ENCODE measurements at places on chromosomes 2 and 18.

GRCh38 chr2:133123393-133123792 is 444.9 kb downstream of the NCKAP5 start:
- DNase-seq: no peak

GRCh38 chr2:239239607-239240413 is 161.0 kb downstream of the HDAC4 start:
- DNase-seq: no peak

GRCh38 chr2:196356332-196356731 is 185.0 kb upstream of the STK17B start:
- DNase-seq: peak; percentile 16

GRCh38 chr2:150480971-150481830 is 6.3 kb downstream of the RND3 start:
- peak; percentile 39 for DNase-seq

DNA sequence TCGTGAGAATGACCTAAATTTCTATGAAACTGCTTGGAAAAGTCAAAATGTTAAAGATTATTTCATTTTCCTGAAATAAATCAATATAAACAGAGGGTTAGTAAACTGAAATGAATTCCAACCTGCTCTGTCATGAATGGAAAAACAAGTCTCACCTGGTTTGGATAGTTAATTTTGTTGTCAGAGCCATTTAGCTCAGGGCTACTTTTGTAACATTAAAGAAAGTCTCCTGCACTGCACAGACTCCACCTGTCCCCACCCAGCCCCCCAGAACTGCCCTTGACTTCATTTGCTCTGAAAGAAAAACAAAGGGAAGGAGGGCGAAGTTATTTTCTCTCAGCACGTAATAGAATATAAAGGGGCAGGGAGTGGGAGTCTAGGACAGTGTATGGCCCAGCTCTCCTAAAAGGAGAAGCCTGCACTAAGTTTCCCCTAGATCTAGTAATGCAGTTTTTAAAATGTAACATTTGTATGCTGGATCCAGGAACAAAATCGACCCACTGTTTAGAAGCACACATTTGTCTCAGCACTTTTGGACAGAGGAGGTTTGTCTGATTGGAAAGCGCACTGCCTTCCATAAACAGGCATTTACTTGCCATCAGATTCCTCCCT is 54.2 kb upstream of the ACSL3 start:
- no peak for DNase-seq

GRCh38 chr2:232875256-232876121 is 5.4 kb downstream of the SNORC start:
- no peak for DNase-seq

DNA sequence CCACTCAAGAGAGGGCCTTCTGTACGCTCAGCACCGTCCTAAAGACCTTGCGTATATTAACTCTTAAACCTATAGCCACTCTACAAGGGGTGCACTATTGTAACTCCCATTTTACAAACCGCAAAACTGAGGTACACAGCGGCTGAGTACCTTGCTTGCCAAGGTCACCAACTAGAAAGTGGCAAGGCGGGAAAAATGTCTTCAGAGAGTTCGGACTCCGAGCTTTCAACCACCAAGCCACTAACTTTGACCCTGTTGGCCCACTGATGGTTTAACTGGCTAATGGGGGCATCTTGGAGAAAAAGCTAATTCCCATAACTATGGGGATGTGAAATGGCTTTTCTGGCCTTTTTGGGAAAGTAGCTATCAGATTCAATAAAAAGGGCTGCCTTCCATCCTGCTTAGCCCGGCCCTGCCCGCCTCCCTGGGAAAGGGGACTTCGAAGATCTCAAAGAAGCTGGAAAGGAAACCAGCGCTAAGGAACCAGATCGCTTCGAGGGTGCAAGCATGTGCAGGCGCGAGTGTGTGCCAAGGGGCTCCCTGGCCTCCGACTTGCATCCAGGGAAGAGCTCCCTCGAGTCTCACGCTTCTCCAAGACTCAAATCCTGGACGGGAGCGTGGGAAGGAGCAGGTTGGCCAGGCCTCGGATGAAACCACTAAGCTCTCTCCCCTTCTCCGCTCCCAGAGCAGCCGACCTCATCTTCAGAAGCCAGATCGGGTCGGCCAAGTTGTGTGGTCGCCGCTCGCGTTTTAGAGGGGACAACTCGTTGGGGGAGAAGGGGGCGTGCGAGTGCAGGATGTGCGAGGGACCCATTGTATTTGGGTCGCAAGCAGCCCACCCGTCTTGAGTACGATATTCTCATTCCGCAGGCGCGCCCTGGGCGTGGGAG is 2.2 kb upstream of the SP5 start:
- no peak for DNase-seq

- no peak for DNase-seq
Observed at GRCh38 chr2:117502121-117502520, 312.4 kb upstream of the DDX18 start.

- no peak for DNase-seq
Observed at GRCh38 chr18:7941533-7941932, 374.4 kb downstream of the PTPRM start.

DNA sequence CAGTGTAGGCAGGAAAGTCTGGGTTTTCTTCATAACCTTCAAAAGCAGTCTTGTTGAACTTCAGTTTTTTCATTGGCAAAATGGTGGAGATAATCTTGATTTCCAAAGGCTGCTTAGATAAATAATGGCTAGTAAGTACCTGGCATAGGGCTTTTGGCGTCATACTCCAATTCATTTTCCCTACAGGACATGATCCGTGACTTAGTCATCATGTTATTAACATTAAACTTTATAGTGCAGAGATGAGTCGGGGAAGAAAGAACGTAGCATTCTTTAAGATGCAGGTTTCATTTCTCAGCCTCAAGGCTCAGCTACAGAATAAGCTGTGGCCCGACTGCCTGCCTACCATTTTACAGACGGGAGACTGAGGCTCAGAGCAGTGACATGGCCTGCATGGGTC is 64.0 kb downstream of the RALBP1 start:
- DNase-seq: peak; percentile 92

DNA sequence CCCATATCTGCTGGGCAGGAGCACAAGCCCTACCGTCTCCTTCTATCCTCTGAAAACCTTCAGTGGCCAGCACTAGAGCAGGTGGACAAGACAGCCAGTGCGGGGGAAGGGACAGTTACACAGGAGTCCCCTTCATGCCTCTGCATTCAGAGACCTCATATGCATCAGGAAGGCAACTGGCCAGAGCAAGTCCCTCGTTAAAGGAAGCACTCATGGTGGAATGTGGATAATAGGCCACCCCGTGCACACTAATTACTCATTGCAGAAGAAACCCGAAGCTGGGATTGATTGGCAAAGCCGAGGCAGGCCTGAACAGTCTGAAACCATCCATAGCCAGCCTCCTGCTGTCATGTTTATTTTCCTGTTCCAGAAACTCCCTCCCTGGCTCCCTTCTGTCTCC is 11.2 kb downstream of the KIAA2012 start:
- DNase-seq: peak; percentile 83

DNA sequence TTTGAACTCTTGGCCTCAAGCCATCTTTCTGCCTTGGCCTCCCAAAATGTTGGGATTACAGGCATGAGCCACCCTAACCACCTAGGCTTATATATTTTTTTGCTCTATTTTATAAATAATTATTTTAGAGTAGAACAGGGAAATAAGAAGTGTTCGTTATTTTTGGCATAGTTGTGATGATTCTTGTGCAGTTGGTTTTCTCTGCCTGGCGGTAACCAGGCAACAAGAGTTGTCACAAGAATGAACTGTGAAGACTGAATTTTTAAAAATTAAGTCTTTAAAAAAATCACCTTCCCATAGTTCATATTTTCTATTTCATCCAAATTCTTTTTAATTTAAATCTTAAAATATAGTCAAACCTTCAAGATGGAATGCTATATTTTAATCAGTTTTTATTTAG is 310.2 kb downstream of the ARL6IP6 start:
- DNase-seq: no peak

DNA sequence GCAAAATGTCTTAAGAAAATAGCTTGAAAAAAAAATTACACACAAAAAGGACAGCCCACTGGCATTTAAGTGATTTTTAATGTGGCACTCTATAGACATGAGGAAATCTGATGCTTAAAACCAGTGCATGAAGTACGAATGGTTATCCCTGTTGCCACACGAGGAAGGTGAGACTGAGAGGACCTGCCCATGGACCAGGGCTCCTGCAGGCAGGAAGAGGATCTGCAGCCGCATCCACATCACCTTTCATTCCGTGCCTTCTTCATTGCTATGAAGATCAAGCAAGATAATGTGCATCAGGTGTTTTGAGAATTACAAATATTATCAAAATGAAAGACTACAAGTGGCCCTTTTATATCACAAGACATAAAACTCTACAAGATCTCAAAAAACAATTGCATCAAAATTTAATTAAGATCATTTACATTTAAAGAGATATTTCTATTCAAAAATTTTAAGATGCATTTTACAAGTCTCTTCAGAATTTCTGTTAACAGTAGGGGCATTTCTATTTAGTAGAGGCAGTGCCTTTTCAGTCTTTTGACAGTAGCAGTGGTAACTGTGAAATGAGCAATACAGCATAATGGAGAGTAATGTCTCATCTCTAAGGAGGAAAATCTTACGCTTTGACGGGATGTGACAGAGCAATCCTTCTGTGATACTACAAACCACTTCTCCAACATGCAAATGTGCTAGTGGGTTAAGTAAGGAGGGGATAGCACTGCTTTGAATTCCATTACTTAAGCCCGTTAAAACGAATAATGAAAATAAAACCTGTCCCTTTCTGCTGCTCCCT is 83.4 kb downstream of the SLC5A7 start:
- DNase-seq: no peak

DNA sequence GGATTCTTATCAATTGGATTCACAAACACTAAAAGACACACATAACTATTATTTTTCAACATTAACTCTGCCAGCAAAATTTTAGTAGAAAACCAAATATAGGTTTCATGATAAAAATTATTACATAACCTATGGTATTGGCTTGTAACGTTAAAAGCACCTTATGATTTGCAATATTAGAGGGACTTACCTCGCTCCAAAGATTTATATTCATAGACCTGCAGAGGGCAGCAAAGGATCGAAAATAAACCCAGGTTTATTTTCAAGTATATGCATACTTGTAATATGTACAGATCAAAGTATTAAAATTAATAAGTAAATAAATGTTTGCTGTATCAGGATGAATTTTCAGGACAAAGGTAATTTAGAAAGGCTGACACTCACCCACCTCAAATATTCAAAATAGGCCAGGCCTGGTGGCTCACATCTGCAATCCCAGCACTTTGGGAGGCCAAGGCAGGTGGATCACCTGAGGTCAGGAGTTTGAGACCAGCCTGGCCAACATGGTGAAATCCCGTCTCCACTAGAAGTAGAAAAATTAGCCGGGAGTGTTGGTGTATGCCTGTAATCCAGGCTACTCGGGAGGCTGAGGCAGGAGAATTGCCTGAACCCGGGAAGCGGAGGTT is 45.3 kb downstream of the LRPPRC start:
- DNase-seq: peak; percentile 46

- peak; percentile 54 for DNase-seq
Observed at GRCh38 chr18:48621815-48622555, 83.2 kb downstream of the CTIF start.

GRCh38 chr18:39701055-39701783 is 2135.6 kb upstream of the CELF4 start:
- DNase-seq: peak; percentile 18

GRCh38 chr2:131827481-131828163 is 299.9 kb downstream of the CCDC74A start:
- no peak for DNase-seq

DNA sequence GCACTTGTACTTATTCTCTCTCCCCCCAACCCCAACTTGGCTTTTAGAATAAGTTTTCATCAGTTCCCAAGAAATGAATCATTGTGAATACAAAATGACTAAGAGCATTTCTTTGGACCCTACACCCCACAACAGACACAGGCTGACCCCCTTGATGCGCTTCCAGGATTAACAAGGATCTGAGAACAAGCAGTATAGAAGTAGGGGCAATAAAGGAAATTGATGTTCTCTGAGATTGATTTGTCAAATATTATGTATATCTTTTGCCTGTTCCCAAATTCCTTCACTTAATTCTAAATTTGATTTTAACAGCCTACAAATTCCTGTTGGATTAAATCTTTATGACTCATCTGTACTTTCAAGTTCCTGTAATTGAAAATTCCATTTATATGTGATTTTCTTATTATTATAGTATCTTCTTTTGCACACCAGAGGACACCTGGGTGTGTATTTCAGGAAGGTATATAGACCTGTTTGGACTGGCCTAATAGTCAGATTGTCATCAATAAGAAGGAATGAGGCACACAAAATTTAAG is 10.2 kb upstream of the PTPN4 start:
- DNase-seq: peak; percentile 63

DNA sequence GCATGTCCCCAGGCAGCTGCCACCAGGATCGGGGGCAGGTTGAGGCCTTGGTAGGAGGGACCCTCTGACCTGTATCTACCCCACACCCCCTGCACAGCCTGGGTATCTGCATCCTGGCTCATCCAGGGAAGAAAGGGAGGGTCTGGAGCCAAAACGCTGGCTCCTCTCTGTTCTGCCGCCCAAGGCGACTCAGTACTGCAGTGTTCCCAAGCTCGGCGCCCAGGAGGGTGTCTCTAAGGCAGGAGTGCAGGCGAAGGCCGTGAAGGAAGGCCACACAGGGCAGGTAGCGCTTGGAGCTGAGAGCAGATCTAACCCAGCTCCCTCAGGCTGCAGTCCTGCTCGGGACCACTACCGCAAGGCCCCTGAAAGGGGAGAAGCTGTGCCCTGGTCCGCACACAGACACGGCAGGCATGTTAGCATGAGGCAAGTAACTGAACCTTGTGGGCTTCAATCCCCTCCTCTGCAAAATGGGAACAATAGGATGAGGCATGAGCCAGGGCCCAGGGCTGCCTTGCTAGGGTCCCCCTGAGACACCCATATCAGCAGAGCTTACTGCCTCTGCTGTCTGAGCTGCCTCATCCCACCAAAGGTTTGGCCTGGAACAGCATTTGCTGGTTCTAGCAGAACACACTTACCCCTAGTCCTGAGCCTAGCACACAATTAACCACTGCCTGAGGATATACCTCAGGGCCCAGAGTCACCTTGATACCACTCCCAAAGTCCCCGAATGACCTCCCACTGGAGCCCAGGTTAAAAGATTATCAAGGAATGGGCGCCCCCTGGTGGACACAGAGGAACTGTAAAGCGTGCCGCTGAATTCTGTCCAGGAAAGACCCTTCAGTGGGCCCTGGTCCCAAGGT is 6.5 kb downstream of the PTMA start:
- peak; percentile 55 for DNase-seq

GRCh38 chr2:240930096-240930630 is 24.0 kb downstream of the CROCC2 start:
- no peak for DNase-seq

DNA sequence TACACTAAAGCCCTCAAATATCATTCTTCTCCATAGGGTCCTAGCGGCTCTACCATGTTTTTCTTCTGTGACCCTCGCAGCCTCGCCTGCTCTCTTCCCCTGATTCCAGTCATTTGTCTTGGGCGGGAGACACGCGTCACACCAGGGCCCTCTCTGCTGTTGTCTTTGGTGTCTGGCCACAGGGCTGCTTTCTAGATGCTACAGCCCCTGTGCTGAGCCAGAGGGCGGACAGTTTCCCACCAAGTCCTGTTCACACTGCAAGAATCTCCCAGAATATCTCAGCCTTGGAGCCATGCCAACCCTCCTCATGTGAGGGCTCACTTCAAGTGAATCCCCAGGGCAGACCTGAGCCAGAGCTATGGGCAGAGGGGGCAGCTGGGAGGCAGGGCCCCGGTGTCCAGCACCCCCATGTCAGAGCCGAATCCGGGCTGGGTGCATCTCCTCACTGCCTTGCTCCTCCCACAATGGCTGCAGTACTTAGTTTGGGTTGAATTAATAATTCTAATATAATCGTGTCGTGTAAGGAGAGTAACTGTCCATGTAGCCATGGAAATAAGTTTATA is 42.1 kb downstream of the DIPK1C start:
- no peak for DNase-seq

GRCh38 chr2:20299113-20299512 is 51.5 kb downstream of the PUM2 start:
- DNase-seq: no peak
